ENCODE measurements at places on chromosomes 7 and 10. TPM values are rescaled to one million over a fixed set of nuclear protein-coding genes. Genes with fewer than 3 reads are reported as not detected.

DNA sequence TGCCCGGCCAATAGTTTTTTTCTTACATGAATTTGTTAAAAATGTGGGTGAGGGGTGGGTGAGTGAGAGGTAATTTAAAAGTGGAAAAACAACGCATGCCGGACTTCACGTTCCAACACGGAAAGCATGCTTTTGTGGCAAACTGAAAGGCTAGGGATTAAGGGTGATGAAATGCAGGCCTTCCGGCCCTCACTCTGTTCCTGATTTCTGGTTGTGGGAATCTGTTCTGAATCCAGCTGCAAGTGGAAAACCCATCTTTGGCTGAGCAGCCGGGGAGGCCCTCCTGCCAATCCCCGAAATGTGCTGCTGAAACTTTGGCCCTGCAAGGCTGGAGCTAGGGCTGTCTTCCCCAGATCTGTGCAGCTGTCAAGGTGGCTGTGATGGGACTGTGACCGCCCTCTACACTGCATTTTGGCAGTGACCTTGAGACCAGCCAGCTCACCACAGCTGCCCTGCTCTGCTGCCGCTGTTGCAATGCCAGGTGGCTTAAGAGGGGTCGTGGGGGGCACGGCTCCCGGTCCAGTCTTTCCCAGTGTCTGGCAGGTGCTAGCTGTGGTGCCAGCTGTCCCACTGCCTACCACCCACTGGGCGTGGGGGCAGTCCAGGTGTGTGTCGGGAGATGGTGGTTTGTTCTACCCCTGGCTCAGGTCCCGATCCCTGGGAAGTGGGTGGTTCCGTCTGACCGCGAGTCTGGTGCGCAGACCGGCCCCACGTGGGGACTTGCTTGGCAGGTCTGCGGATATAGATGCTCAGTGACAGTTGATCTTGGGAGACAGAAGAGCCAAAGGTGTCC is 39.0 kb downstream of the TET1 start:
- DNase-seq, result peak; percentile 67

GRCh38 chr7:7675686-7676085 is 35.1 kb downstream of the UMAD1 start:
- DNase-seq, result no peak

The MYH16 gene
- polyA plus RNA-seq, result 0.31 TPM

- DNase-seq, result no peak
These were observed 410.2 kb upstream of the KLF6 start for GRCh38 chr10:4195213-4195612.

GRCh38 chr7:46539892-46540483 is 618.9 kb upstream of the IGFBP3 start:
- DNase-seq, result no peak

DNA sequence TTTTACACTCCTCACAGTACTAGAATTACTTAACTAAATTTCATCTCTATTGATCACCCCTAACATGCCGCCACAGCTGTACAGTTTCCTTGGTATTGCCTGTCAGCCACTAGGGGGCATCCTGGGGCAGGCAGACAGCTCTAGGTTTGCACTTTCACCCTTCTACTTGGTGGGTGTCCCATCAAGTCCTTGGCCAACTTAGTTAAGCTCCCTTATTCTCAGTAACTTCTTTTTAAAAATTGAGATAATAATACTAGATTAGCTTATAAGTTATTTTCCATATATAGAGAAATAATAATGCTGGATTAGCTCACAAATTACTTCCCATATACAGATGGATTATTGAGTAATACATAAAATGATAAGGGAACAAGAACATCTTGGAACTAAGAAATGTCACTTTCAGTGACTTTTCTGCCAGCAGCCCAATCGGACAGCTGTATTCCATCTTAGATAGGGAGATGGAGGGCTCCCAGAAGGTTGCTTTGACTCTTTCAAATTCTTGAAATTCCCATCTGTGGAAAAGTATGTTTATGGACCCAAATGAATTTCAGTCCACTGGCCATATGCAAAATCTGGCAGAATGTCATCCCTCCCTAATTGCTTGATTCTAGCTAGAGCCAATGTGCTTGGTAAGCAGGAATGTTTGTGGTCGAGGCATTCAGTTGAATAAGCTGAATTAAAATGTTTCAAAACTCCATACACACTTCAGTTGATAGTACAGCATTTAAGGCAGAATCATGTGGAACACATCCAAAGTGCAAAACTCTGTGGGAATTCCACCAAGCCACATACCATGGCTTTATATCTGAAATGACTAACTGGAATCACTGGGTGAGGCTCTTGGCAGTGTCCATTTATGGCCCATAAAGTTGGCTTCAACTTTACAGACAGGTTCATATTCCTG is 309.7 kb downstream of the CSTF2T start:
- DNase-seq, result peak; percentile 28

- DNase-seq, result no peak
These were observed 179.4 kb downstream of the ELFN1 start for GRCh38 chr7:1849351-1850041.

The NPY4R gene
- 0.51 TPM for polyA plus RNA-seq

DNA sequence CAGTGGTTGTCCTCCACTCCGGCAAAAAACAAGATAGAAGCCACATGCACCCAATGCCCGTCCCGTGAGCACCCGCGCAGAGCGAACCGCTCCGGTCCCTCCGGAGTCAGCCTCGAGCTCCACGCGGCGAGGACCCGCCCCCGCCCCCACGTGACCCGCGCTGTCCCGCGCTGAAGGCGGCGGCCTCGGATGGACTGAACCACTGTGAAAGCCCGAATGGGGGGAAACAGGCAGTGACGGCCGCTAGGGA is 766 bp upstream of the EIF3B start:
- peak; percentile 93 for DNase-seq

GRCh38 chr7:18262058-18262457 is 233.5 kb upstream of the HDAC9 start:
- DNase-seq, result no peak

GRCh38 chr10:48811917-48812316 is 127.2 kb downstream of the WDFY4 start:
- no peak for DNase-seq

- no peak for DNase-seq
These were observed 192.8 kb upstream of the PRSS58 start for GRCh38 chr7:142450695-142451094.
